Fibroblast of skin of abdomen (primary cell): ENCODE measurements at places on chromosomes 11 and 22.

- DNase-seq, result no peak
Observed at GRCh38 chr22:31211482-31211861, 626 bp upstream of the LIMK2 start.

- no peak for DNase-seq
Observed at GRCh38 chr11:5684036-5684645, 733 bp downstream of the TRIM5 start.

DNA sequence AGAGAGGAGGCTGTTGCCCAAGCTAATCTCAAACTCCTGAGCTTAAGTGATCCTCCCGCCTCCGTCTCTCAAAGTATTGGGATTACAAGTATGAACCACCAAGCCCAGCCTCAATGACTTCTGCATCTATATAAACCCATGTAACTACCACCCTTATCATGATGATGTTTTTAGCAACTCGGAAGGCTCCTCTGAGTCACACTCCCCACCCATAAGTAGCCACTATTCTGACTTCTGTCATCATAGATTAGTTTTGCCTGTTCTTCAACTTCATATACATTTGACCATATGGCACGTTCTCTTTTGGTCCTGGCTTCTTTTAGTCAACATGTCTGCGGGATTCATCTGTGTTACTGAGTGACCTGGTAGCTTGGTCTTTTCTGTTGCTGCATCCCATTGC is 6.4 kb upstream of the FOSL1 start:
- no peak for DNase-seq

- no peak for DNase-seq
Observed at GRCh38 chr11:8656291-8656690, 26.2 kb downstream of the TRIM66 start.

GRCh38 chr11:66842501-66842895 is 743 bp upstream of the RCE1 start:
- DNase-seq, result no peak

DNA sequence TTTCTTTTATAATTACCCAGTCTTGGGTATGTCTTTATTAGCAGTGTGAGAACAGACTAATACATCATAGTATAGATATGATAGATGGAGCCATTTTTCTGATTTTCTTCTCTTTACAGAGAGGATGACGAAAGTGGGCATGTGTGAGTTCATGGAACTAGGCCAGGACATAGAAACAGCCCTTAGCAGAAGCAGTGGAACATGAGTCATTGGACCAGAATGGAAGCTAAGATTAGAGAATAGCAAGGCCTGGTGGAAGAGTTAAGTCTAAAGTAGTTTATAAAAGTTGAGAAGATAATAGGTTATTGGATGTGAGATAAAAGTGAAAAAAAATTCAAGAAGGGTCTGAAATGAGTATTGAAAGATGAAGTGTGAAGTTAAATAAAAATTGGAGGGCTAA is 97.0 kb upstream of the MPPED2 start:
- peak; percentile 35 for DNase-seq

- no peak for DNase-seq
Observed at GRCh38 chr11:64539711-64540427, 51.2 kb upstream of the SLC22A12 start.

- DNase-seq, result no peak
Observed at GRCh38 chr22:46113910-46114517, 36.3 kb upstream of the PPARA start.

DNA sequence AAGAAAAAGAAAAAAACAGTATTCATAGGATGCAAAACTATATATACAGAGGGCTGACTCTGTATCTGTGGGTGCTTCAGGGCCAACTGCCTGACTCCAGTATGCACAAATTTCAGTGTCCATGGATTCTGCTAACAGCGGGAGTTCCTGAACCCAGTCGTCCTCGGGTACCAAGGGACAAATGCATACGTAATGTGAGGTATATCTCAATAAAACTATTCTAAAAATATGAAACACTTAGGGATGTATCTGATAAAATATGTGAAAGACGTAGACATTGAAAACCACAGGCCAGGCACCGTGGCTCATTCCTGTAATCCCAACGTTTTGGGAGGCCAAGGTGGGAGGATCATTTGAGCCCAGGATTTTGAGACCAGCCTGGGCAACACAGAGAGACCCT is 13.9 kb upstream of the COMT start:
- DNase-seq, result no peak

DNA sequence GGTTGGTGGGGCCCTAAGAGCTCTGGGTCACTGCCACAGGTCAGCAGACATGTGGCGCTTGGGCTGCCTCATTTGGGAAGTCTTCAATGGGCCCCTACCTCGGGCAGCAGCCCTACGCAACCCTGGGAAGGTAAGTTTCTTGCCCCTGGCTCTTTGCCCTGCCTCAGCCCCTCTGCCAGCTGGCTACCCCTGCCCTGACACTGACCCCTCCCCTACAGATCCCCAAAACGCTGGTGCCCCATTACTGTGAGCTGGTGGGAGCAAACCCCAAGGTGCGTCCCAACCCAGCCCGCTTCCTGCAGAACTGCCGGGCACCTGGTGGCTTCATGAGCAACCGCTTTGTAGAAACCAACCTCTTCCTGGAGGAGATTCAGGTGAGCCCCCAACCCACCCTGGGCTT is 1.9 kb downstream of the SCYL1 start:
- DNase-seq, result no peak

DNA sequence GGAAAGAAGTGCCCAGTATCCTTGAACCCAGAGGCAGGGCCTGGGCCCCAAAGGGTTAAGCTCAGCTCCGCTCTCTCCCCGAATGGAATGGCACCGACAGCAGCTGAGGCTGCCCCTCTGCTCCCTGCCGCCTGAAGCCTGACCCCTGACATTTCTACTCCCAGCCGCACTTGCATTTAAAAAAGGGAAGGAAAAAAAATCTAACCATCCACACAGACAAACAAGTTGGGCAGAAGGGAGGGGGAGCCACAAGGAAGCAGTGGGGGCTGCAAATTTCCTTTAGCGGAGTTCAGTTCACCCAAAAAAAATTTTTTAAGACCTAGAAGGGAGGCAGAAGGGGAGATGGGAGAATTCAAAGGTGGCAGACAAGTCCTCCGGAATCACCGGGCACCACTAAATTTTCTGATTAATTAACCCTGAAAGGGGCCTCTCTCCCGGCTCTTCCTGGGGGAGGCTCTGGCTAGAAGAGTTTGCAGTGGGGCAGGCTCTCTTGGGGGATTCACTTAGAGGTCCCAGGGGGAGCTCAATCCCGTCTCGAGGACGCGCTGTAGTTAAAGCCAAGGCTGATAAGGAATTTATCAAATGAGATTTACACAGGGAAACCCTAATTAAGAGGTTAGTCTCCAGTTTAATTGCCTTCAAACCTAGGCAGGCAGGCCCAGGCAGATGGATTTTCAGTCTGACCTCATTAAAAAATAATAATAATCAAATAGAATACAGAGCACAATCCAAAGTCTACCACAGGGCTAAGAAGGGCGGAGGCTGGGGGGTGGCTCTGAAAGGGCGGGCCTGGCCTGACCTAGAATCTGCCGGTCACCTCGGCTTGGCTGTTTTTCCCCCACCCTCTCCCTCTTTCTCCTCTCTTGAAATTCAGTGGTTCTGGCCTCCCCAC is 25.6 kb downstream of the MN1 start:
- DNase-seq, result no peak

DNA sequence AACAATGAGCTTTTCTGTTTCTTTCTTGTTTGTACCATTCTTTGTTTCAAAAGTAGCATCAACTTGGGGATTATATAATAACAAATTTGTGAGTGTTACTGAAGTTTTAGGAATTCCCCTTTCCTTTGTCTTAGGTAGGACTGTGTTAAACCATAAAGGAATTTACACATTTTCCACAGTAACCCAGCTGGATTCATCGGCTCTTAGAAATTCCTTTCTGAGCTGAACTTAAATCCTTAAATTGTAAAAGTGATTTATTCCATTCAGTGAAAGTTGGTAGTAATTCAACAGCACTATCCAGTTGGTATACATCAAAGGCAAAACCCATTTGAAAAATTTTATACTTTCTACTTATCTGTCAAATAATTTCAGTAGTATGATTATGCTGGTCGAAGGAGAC is 11.8 kb downstream of the EMSY start:
- DNase-seq, result peak; percentile 11

DNA sequence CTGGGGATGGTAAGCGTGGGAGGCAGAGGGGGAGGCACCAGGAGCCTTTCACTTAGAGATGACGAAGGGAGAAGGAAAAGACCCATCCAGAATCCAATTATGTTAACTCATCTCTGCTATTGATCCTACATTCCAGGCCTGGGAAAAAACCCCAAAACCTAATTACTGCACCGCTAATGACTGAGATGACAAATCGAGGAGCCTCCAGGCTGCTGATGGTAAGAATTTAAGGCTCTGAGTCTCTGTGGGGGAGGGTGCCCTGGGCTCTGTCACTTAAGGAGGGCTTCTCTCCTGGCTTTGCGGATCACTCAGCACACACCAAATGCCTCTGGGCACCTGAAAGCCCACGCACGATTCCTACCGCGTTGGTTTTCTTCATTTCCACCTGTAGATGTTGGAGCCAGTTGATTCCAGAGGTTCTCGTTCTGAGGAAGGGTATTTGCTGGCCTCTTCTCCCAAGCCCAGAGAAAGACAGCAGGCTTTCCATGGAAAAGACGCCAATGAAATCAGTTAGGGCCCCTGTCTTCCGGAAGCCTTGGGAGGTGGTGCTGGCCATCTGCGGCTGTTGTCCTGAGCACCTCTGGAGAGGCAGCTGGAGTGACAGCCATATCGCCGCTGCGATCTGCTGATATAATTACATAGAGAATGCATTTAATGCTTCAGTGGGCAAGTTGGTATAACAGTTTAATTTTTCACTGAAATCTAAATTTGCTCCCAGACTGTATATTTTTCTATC is 751.2 kb downstream of the BRD1 start:
- no peak for DNase-seq

GRCh38 chr11:69319255-69320106 is 25.5 kb downstream of the MYEOV start:
- no peak for DNase-seq

- DNase-seq, result peak; percentile 59
Observed at GRCh38 chr11:78030429-78031325, 7.6 kb upstream of the KCTD14 start.

GRCh38 chr11:33899400-33900037 is 7.6 kb upstream of the LMO2 start:
- peak; percentile 83 for DNase-seq
